CD4-positive, alpha-beta T cell treated with Interleukin-15 for 1 hour (primary cell): ENCODE measurements at places on chromosomes 11 and 22.

DNA sequence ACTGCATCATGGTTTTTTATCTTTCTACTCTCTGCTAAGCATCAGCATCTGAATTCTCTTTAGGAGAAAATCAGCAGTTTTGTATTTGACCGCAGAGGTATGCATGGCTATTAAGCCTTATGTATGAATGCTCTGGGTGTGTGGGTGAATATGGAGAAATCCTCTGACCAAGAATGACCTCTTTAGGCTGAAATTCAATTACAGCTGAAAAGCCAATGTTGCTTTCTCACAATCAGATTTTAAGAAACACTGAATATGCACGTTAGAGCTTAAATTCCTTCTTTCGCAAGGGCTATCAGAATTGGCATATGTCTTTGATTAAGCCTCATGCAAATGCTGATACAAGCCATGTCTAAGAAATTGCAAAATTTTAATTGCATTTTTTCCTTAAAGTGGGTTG lies 43.2 kb downstream of the ARHGAP42 start:
- no peak for DNase-seq

- DNase-seq: no peak
Observed at GRCh38 chr11:14411818-14412217, 52.8 kb upstream of the RRAS2 start.

DNA sequence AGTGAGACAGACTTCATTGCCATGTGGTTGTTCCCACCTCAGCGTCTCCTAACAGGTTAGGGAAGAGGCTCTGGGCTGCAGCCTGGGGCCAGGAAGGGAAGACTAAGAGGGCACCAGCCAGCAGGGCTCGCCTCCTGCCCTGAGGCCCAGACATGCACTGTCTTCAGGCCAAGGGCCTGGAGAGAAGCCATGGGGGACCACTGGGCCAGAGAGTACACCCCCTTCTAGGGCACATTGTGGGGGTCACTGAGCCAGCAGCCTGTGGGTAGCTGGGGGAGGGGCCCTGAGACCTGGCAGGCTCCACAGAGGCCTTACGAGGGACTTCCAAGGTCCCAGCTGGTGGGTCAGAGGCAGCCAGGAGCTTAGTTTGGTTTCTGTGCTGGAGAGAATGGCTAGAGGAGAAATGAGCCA lies 25.0 kb upstream of the MYRF start:
- DNase-seq: no peak

DNA sequence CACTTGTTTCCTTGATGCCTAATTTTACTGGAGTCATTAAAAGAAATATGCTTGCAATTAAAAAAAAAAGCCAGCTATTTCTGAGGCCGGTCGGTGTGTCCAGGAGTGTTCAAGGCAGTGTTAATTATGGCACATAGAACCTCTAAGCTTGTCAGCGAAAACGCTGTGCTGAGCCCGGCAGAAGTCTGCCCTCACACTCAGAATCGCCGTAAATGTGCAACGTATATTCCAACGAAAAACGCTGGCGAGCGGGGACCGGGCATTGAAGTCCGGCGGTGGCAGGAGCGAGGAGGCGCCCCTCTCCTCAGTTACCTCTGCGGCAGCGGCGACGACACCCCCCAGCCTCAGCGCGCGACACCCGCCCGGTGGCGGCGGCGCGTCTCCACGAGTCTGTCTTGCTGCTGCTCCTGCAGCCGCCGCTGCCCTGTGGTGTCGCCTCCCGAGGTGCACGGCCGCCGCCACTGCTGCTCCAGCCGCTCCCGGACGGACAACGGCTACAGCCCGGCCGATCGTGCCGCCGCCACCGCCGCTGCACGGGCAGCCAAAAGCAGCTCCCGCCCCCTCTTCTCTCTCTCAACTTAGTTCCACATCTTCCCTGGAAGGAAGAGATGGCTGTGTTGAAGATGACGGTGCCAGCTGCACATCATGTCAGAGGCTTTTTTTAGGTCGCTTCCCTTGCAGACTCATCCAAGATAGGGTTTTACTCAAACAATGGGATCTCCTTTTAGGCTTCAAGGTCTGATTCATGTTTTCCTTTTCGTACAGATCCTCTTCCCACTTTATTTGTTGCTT lies 56.0 kb downstream of the JAM3 start:
- no peak for DNase-seq

DNA sequence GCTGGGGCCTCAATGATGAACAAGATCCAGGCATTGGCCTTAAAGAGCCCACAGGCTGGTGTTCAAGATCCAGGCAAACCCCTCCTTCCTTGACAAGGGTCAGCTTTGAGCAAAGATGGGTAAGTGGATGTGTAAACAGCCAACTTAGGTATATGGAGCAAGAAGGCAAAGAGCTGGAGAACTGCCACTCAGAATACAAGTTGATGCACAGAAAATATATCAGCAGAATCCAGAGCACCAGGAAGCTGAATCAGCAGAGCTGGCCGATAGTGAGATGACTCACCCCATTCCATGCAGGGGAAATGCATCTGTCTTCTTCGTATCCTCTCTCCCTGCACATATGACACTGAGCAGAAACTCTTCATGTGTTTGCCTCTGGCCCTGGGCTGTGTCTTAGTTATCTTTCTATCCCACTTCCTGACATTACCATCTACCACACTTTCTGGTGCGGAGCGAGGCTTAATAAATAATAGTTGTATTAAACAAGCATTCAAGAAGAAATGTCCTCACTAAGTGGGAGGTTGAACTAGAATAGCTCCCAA lies 57.8 kb downstream of the ENDOD1 start:
- DNase-seq: no peak

DNA sequence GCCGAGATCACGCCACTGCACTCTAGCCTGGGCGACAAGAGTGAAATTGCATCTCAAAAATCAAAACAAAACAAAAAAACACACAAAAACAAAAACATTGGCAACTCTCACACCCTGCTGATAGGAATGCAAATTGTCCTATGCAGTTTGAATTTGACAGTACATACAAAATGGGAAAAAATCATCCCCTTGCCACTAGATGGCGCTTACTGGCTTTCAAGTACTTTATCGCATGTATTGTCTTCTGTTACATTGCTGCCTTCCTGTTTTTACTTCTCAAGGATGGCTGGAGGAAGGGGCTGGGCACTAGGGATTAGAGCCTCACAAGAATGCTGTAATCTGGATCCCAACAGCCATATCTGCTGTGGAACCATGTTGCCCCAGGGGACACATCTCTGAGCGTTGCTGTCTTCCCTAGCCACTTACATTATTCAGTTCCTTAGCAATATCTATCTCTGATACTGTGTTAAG lies 59.4 kb upstream of the A4GALT start:
- DNase-seq: no peak

- no peak for DNase-seq
Observed at GRCh38 chr22:22547226-22547625, 11.8 kb downstream of the PRAME start.

GRCh38 chr22:38316364-38317121 lies 690 bp downstream of the CSNK1E start:
- peak; percentile 51 for DNase-seq

DNA sequence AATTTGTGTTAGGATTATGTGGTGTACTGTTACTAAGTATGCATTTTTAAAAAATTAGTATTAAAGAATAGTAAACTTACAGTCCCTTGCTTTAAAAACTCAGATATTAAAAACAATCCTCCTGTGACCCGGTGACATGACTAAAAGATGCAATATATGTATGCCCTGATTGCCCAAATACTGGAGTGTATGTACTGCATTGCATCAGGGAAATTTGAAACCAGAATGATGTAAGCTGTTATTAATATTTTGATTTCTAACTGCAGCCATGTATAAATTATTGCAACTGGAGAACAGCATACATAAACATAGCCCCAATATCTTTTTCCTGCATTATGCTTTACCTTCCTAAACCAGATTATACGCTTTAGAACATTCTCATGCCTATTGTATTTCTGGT lies 3.7 kb upstream of the HSPA8 start:
- DNase-seq: no peak

DNA sequence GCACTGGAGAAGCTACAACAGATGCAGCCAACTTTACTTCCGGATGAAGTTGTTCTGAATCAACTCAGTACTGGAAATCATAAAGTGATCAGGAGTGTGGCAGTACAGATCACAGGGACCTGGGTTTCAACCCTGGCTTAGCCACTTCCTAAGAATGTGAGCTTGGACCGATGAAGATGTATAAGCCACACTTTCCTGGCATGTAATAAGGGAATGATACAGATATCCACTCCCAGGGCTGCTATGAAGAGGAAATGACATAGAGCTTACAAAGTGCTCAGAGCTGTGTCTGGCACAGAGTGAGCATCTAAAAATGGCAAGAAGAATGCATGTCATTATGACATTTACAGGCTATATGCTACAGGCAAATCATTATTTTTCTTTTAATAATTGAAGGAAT lies 378.7 kb downstream of the NTM start:
- no peak for DNase-seq

GRCh38 chr22:47023871-47024270 lies 261.4 kb downstream of the TBC1D22A start:
- DNase-seq: no peak

DNA sequence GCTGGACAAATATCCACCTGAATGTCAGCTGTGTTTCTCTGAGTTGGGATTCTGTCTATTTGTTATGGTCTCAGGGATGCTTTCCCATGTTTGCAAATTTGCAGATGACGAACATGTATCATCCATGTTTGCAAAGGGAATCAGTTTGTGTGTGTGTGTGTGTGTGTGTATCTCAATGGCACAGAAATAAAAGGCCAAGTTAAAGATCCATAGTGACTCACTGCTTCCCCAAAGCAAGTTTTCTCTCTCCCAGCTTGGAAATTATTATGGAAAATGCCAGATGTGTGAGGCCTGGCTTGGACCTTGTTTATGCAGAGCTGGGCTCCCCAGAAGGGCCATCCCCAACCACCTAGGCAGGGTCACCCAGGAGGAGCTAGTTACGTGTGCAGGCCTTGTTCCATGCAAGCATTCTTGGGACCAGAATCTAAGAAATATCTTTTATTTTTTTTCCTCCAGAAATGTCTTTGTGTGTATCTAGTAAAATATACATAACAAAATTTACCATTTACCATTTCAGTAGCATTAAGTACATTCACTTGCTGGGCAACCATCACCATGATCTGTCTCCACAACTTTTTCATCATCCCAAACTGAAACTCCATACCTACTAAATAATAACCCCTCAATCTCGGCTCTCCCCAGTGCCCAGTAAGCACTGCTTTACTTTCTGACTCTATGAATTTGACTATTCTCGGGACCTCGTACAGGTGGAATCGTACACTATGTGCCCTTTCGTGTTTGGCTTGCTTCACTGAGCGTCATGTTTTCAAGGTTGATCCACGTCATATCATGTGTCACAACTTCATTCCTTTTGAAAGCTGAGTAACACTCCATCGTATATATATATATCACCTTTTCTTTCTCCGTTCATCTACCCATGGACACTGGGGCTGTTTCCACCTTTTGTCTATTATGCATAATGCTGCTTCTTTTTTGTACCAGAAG lies 56.6 kb upstream of the WNT7B start:
- DNase-seq: no peak

- no peak for DNase-seq
Observed at GRCh38 chr22:19805821-19806212, 45.2 kb downstream of the TBX1 start.

DNA sequence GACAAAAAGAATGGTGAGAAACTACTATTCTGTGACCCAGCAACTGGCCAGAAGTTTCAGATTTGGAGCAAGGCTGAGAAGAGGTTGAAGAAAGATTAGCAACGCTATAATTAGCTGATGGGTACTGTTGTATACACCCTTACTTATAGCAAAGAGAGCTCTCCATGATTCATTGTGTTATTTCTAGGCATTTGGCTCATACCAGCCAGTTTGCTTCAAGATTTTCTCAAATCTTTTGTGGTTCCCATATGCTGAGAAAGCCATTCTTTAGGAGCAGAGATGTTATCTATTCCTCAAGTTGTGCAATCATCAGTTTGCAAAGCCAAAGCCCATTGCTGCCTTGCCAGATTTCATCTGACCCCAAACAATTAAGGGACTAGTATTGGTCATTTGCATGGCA lies 179.4 kb downstream of the ETS1 start:
- no peak for DNase-seq

DNA sequence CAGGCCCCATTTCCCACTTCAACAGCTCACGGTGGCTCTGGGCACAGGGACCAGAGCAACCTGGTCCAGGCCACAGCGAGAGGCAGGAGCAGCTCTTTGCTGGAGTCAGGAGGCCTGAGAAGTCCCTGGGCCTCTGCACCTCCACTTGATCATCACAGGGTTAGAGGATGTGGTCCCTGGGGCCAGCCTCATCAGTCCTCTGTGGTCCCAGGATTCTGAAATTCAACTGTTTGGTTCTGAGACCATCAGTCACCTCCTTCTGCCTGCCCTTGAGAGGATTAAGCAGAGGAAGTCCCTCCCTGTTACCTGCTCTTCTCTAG lies 24.9 kb upstream of the CBX7 start:
- no peak for DNase-seq

DNA sequence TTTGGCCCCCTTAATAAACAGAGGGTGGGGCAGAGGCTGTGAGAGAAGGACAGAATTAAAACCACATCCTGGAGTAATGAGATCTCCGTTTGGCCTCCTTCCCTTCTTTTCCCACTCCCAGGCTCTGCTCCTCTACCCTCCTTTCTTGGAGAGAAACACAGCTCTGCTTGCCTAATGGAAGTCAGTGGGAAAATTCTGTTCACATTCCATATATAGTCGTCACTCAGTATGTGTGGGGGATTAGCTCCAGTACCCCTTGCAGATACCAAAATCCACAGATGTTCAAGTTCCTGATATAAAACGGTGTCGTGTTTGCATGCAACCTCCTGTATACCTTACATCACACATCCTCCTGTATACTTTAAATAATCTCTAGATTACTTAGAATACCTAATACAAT lies 37.6 kb upstream of the THY1 start:
- DNase-seq: no peak

- no peak for DNase-seq
Observed at GRCh38 chr22:19604711-19605268, 80.6 kb upstream of the CLDN5 start.

GRCh38 chr11:69374946-69375310 lies 81.0 kb downstream of the MYEOV start:
- DNase-seq: no peak

DNA sequence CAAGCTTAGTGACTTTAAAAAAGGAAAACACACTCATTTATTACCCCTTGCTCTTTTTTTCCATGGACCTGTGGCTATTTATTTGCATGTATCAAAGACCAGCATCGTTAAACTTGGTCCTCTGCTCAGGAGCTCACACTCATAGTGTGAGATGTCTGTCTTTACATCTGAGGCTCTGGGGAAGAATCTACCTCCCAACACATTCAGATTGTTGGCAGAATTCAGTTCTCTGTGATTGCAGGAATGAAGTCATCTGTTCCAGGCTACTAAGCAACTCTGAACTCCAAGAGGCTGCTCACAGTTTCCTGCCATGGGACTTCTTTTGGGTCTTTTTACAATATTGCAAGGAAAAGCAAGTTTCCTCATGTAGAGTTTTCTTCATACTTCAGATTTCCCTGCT lies 138.8 kb downstream of the LRRC4C start:
- DNase-seq: no peak

GRCh38 chr22:46826438-46827135 lies 64.1 kb downstream of the TBC1D22A start:
- DNase-seq: no peak
